NCI-H69 (cell line): ENCODE measurements at places on chromosomes 7 and 10.

- peak; percentile 59 for DNase-seq
Observed at GRCh38 chr7:155228459-155228845, 69.2 kb upstream of the INSIG1 start.

- peak; percentile 23 for DNase-seq
Observed at GRCh38 chr10:96626795-96627194, 40.0 kb upstream of the TM9SF3 start.

DNA sequence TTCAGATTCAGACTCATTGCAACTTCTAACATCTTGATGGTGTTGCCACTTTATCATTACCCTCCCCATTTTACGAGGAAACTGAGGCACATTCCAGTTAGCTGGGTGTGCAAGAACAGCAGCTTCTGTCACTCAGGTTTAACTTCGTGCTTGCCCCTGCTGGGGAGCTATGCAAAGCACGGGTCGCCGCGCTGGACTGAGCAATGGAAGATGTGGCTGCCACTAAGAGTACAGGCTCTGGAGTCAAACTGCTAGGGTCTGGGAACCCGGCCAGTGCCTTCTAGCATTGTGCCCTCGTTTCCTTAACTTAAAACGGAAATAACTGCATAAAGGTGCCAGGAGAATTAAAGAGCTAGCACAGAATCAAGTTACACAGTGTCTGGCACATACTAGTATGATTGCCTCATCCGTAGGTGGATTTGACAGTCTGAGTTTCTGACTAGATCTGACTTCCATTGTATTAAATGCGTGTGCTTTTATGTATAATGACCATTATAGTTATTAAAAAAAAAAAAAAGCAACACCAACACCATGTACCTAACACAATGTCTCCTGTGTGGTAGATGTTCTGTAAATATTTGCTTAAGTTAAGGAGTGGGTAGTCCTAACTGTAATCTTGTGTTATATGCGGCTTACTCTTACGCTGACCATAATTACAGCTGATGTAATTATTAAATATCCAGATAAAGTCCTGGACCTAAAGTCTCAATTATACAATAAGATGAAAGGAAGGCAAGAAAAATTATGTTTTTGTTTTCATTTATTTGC lies 842 bp downstream of the ZNF22 start:
- peak; percentile 77 for DNase-seq

- peak; percentile 49 for DNase-seq
Observed at GRCh38 chr7:33395340-33395739, 266.0 kb downstream of the BBS9 start.

GRCh38 chr10:62437696-62438095 lies 63.5 kb downstream of the ZNF365 start:
- peak; percentile 60 for DNase-seq

- no peak for DNase-seq
Observed at GRCh38 chr10:4470231-4470835, 355.7 kb upstream of the AKR1E2 start.

GRCh38 chr10:6339891-6340290 lies 137.2 kb downstream of the PFKFB3 start:
- DNase-seq = no peak

DNA sequence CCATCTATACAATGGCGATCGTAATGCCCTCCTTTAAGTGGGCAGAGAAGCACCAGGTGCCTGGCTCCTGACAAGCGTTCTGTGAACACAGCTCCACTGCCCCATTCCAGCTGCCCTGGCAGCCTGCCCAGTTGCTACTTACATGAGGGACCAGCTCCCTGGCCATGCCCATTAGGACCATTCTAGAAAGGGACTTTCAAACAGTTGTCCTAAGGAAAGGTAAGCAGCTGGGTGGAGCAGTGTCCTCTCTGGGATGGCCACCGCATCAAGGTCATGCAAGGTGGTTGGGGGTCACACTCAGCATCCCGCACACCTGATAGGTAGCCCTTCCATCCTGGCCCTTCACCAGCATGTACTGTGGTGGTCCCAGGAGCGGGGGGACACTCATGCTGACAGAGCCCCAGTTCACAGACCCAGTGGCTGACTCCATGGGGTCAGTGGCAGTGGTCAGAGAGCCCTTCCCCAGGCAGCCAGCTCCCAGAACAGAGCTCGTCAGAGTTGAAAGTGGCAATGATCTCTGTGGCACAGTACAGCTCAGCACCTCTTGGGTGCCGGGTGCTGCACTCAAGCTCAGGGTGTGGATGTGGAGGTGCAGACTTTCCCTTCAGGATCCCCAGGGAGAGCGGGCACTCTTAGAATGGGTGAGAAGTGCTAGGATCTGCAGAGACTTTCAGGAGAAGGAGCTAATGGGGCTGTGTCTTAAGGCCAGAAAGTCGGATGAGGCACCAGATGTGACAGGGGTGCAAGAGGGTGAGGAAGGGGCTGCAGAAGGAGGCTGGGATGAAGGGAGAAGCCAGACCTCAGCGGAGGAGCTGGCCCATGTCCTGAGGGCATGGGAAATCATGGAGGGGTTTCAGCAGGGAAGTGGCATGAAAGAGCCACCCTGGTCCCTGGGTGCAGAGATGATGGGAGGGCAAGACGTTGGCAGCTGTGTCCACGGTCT lies 10.9 kb downstream of the MMRN2 start:
- peak; percentile 75 for DNase-seq

- no peak for DNase-seq
Observed at GRCh38 chr10:21479570-21480315, 45.7 kb downstream of the SKIDA1 start.
